Stimulated activated CD4-positive, alpha-beta T cell treated with anti-CD3 and anti-CD28 coated beads, Interleukin-1b, Interleukin-23, amount 100 ng/mL, for 4 hours (primary cell): ENCODE measurements at places on chromosomes 11 and 22.
A peak's percentile ranks its signal among the peaks of the same experiment; 100 is the strongest.

DNA sequence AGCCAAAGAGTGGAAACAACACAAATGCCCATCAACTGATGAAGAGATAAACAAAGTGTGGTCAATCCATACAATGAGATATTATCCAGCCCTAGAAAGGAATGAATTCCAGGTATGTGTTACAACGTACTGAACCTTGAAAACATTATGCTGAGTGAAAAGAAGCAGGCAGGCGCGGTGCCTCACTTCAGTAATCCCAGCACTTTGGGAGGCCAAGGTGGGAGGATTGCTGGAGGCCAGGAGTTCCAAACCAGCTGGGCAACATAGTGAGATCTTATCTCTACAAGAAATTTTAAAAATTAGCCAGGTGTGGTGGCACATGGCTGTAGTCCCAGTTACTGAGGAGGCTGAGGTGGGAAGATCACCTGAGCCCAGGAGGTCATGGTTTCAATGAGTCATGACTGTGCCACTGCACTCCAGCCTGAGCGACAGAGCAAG lies 24.6 kb upstream of the TESMIN start:
- no peak for DNase-seq

DNA sequence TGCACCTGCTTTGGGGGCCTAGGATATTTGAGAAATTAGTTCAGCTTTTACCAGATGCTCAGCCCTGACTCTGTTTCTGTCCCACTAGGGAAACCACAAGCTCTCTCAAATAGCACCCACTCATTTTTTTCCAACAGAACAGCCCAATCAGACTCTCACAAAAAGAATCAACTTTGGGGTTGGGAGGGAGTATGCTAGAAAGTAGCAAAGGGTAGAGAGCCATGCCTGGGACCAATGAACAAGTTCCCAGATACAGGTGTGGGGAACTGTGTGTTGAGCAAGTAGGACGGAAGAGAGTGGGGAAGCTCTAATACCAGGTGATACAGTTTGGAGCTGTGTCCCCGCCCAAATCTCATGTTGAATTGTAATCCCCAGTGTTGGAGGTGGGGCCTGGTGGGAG lies 41.1 kb downstream of the TRIM66 start:
- DNase-seq = no peak

- DNase-seq = no peak
Observed at GRCh38 chr11:45960387-45961095, 38.1 kb downstream of the LARGE2 start.

GRCh38 chr22:21635771-21636510 lies 3.4 kb downstream of the CCDC116 start:
- no peak for DNase-seq

- DNase-seq = no peak
Observed at GRCh38 chr11:88697139-88697538, 359.6 kb upstream of the CTSC start.

GRCh38 chr11:120696597-120697218 lies 185.2 kb downstream of the GRIK4 start:
- no peak for DNase-seq

DNA sequence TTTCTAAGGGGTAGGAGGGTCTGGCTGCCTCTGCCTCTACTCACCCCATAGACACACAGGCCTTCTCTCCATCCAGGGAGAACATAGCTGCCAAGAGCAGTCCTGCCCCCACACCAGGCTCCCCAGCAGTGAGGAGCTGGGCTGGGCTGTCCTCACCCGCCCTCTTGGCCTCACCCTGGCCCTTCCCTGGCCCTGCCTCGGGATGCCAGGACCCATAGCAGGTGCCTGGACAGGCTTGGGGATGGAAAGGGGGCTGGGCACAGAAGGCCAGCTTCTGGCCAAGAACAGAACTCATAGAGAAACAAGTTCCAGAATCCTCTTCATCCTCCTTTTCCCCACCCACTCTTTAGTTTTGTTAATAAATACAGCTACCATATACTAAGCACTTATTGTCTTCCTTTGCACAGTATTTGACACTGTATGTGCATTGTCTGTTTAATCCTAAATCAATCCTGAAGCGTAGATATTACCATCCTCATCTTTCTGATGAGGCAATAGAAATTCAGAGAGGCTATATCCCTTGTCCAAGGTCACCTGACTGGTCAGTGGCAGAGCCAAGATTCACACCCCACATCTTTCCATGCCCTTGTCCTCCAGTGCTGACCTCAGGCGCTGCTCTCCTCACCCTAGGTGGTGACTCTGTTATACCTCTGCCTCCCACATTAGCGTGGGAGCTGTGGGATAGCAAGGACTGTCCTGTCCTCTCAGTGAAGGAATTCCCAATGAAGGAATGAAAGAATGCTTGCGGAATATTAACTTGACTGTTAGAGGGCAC lies 22.0 kb upstream of the MYOD1 start:
- no peak for DNase-seq

GRCh38 chr11:79471071-79471844 lies 30.4 kb upstream of the TENM4 start:
- no peak for DNase-seq

DNA sequence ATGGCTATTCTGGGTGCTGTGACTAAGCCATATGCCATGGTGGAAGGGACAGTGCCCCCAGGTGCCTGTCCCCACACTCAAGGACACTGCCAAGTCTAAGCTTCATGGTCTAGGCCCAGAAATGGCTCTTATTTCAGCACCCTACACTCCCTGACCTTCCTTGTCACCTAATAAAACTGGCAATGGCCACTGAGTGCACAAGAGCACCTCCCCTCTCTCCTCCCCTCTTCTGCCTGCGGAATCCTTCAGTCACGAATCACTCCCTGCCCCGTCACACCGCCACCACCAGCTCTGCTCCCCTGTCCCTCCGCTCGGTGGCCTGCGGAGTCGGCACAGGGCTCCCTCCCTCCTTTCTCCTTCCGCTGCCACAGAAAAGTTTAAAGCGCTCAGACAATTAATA lies 19.0 kb upstream of the LMO1 start:
- no peak for DNase-seq

DNA sequence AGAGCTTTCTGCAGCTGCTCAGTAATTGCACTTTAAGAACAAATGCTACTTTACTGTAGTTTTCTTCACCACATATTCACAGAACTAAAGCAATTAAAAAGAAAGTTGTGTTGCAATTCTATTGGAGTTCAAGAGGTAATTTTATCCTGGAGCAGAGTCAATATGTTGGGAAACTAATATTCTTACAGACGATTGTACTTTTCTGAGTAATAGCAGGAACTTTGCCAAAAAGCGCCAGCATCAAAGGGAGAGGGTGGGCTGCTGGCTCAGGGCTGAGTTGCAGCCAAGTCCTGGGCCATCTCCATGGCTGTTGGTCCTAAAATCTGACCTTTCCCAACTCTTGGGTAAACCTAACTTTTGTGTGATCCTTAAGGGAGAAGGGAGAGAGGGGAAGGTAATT lies 73.6 kb upstream of the MYO18B start:
- no peak for DNase-seq

DNA sequence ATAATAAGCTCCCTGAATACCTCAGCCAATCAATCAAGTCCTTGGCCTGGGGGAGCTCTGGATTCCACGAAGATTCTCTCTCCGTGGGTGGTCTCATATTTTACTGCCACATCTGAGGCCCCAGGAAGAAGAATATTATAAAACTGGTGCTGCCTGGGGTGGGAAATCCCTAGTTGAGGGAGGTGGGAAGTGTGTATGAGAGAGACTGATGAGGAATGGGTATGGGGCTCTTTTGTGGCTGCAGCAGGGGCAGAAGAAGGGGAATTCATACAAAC lies 71.5 kb downstream of the SYN3 start:
- DNase-seq = no peak

GRCh38 chr11:102157219-102157618 lies 47.0 kb downstream of the YAP1 start:
- DNase-seq = no peak

- peak; percentile 49 for DNase-seq
Observed at GRCh38 chr22:37218771-37219411, 6.6 kb upstream of the SSTR3 start.

GRCh38 chr11:269146-269890 lies 8.9 kb upstream of the NLRP6 start:
- DNase-seq = no peak

DNA sequence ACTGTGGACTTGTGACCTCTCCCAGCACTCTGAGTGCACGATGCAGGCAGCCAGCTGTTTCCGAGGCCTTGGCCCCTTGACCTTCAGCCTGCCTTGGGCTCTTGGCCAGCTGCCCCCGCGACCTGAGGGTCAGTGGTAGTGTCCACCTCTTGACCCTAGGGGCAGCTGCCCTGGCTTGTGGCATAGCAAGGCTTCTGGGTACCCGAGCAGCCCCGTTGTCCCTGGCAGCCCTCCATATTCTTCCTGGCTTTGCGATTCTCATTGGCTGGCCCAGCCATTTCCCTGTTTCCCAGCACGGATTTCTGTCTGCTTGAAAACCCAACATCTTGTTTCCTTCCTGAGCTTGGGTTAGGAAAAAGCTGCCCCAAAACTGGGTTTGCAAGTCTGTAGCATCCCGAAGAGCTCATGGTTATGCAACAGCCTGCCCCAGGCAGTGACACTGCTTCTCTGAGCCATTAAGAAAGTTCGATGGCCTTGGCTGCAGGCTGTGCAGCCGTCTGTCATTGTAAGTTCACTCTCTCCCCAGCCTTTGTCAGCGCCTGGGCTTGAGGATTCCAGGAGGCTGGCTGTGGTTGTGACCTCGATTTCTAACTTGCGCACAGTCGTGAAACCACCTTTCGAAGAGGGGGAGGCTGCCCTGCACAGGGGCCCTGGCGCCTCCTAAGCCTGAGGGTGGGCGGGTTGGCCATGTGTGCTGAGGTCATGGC lies 48.8 kb downstream of the FBLN1 start:
- DNase-seq = no peak

DNA sequence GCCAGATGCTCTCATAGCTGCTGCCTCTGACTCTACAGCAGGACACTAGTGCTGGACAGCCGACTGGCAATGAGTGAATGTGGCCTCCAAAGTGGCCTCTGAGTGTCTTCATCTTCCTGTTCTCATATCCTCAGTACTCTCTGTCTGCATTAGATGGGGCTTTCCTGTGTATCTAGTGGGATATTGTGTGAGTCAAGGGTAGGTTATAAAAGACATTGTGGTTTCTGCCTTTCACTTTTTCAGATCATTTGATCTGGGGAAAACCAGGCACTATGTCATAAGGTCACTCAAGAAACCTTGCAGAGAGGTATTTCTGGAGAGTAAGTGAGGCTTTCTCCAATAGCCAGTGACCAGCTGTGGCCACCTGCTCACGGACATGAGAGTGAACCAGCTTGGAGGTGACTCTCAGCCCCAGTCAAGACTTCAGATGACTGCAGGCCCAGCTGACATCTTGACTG lies 333.6 kb upstream of the NCAM1 start:
- no peak for DNase-seq

- DNase-seq = peak; percentile 55
Observed at GRCh38 chr11:66568124-66568916, at the start of gene CTSF. TSS of gene CTSF (minus strand) at chr11:66568606. CDS start at chr11:66568486, 120 bp downstream.

- no peak for DNase-seq
Observed at GRCh38 chr11:31089117-31089516, 280.4 kb downstream of the DCDC1 start.

GRCh38 chr11:18011633-18012032 lies 1.2 kb downstream of the SERGEF start:
- no peak for DNase-seq

DNA sequence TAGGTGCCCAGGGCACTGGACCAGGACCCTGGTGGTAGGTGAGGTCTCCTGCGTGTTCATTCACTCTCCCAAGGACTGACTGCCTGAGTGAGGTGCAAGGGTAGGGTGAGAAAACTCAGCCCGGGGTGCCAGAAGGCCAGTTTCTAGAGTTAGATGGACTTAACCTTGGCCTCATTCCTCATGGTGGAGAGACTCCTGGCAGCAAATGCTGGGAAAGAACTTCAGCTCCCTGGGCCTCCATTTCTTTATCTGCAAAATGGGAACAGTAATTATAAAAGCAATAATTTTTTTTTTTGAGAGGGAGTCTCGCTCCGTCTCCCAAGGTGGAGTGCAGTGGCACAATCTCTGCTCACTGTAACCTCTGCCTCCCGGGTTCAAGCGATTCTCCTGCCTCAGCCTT lies 47.7 kb downstream of the TRIOBP start:
- no peak for DNase-seq

DNA sequence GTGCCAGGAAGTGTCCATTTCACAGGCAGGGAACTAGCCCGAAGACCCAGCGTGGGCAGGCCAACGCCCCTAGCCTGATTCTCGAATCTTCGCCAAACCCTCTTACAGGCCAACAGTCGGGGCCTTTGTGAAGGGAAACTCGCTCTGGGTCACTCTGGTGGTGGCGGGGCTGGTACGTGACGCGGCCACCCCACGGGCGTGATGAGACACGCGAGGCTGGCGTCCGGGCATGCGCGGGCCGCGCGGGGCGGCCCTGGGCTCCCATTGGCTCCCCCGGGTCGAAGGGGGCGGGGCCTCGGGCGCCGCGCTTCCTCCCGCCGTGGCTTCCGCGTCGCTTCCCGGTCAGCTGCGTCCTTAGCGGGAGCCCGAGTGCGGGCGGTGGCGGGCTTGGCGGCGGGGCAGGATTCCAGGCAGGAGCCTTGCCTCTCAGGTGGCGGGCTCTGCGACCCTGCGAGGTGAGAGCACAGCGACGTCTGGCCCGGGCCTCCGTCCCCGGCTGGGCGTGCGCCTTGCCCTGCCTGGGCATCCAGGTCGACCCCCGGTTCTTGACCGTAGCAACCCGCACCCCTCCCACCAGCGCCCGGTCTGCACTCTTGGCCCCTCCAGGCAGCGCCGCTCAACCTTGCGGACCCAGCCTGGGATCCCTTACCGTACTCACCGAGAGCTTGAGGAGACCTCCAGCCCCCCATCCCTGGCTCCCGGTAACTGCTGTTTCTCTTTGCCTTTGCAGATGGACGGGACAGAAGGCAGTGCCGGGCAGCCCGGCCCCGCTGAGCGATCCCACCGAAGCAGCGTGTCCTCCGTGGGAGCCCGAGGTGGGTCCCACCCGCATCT lies at the start of gene FRMD8:
FRMD8 (plus strand) TSS at position 331 of the 834 bp plus-strand sequence; CDS start at position 731, 400 bp downstream.
- DNase-seq = peak; percentile 83

DNA sequence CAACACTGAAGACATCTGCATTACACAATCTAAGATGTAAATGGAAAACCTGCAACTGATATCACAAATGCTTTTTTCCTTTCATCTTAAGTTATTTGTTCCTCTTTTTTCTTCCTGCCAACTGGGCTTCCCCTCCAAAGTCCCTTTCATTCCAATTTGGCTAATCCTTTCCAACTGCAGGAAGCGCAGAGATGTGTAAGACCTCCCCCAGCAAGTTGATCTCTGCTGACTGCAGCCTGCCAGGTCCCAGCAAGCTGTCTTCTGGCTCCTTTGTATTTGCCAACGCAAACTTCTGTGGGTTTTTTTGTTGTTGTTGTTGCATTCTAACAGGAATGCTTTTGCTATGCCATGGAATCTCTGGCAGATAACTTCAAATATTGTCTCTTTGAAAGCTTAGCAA lies 38.5 kb upstream of the LRRC4C start:
- DNase-seq = no peak

- no peak for DNase-seq
Observed at GRCh38 chr22:37410174-37411055, 16.9 kb downstream of the ELFN2 start.

DNA sequence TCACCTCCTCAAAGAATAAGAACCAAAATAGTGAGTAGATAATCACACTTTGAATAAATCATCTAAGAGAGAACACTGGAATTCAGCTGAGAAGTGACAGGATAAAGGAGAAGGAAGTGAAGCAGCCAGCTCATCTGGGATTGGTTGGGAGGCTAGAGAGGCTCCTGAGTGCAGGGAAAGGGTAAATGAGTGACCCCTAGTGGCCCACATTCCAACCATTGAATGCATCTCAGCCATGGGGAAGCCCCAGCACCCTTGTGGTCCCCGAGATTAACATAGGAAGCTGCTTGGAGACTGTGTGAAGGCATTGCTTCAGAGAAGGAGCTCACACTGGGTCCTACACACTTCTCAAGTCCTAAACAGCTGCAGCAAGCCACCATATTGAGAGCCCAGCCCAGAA lies 82.3 kb downstream of the JRKL start:
- no peak for DNase-seq
